Iris pigment epithelial cell (primary cell): ENCODE measurements at places on chromosomes 7 and 10.

GRCh38 chr10:530717-531116, 158.8 kb downstream of the DIP2C start:
- no peak for DNase-seq

DNA sequence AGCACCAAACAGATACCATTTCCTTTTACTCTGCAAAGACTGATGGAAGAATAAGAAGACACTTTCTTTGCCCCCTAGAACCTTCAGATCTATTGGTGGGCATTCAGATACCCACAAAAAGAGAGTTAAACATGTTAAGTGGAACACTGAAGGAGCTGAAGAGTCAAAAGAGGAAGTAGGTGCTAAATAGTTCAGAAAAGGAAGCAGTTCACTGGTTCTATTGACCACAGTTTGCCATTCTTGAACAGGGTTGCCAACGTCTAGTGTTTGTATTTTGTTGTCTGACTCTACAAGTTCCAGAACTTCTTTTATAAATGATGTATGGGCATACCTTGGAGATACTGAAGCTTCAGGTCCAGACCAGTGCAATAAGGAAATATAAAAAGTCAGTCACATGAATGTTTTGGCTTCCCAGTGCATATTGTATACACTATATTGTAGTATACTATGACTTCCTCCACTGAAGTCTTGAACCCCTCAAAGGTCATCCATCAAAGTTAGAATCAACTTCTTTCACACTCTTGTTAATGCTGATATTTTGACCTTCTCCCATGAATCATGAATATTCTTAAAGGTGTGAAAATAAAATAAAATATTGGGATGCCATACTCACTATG, 47.5 kb upstream of the AGR3 start:
- DNase-seq, result no peak

GRCh38 chr10:23556727-23557440, 118.0 kb downstream of the OTUD1 start:
- peak; percentile 64 for DNase-seq

- DNase-seq, result no peak
Observed at GRCh38 chr7:20305726-20306125, 25.0 kb upstream of the ITGB8 start.

DNA sequence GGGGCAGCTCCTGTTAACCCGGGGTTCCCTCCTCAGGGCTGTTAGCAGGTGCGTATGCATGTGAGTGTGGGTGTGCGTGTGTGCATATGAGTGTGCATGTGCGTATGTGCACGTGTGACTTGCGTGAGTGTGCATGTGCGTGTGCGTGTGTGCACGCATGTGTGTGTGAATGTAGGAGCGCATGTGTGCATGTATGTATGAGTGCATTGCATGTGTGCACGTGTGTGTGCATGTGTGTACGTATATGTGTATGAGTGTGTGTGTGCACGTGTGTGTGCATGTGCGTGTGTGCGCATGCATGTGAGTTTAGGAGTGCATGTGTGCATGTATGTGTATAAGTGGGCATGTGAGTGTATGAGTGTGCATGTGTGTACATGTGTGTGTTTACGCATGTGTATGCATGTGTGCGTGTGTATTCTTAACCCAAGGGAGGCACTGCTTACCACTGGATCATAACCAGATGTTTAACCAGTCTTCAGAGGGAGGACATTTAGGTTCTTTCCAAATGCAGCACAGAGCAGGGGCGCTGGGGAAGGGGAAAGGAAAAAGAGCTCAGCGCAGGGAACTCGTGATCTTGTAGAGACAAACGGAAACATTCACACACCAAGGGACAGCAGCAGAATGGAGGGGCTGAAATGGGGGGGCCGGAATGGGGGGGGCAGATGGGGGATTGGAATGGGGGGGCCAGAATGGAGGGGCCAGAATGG, 45.0 kb downstream of the PWWP2B start:
- no peak for DNase-seq

GRCh38 chr7:156848979-156849378, 44.0 kb downstream of the LMBR1 start:
- DNase-seq, result no peak

DNA sequence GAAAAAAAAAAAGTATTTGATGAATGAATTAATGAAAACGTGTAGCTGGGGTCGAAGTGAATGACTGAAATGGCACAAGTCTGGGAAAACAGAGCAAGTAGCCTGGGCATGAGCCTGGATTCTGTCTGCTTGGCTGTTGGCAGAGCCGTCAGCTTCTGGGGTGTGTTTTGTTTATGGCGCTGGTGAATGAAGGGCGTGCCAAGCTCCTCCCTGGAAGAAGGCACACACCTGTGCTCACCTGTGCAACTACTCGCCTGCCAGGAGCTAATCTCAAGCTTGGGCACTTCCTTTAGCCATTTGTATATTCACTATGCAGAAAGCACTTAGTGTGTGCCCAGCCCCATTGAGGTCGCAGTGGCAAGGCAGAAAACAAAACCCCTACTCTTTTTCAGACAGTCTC, 74.1 kb downstream of the GTF2IRD1 start:
- DNase-seq, result no peak

DNA sequence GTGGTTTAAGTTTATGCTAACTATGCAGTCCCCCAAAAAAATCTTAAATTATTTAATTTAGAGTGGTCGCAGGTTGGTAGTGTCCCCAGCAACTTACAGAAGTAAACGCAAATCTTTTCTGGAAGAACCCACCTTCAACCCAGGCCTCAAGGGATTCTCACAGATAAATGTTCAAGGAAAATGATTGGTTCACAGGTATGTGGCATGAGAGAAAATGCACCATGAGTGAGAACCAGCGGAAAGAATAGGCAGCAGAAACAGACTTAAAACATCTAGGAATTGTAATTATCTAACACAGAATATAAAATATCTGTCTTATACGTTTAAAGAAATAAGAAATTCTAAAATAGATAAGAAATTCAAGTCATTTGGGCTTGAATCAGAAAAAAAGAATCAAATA, 2.7 kb upstream of the CPA5 start:
- DNase-seq, result no peak

DNA sequence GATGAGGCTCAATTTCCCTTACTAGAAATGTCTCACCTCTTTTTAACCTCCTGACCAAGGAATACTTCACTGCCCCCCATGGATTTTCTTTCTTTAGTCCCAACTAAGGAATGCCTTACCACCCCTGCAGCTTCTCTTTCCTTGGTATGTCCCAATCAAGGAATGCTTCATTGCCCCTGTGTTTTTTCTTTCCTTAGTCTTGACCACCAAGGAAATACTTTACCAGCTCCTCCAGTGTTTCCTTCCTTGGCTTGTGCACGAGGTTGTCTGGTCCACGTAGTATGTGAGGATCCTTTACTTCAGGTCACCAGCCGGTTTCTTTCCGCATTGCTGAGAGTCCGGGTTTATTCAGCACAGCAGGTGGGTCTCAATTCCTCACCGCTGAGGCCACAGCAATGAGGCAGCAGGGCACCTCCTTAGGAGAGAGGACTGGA, 59.3 kb downstream of the CYP2C9 start:
- no peak for DNase-seq

GRCh38 chr10:5833814-5834213, 20.6 kb upstream of the GDI2 start:
- DNase-seq, result no peak

- DNase-seq, result no peak
Observed at GRCh38 chr10:100072514-100072913, 9.2 kb downstream of the CPN1 start.

GRCh38 chr7:46143949-46144917, 223.2 kb upstream of the IGFBP3 start:
- DNase-seq, result no peak

DNA sequence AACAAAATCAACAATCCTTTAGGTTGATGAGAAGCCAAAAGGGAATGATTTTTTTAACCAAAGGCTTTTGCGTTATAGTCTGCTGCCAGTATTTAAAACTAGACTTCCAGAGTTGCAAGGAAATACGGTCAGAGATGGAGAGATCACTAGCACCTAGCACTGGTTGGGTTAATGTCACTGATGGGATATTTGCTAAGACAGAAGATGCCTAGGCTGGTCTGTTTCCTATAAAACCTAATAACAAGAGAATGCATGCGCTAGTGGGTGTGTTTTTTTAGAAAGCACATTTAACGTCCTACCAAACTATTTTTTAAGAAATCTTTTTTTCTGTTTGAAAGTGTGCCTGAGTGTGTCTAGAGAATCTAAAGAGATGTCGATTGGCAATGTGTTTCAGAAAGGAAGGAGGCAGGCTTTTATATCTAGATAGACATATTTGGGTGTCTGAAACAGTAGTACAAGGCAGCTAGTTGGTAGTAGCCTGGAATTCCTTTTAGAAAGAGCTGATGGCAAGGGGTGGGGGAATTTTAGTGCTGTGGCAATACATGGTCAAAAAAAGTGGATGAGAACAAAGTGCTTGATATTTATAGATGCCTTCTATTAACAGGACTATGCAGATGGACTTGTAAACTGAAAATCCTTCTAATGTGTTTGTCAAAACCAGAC, 863 bp downstream of the CALD1 start:
- no peak for DNase-seq

GRCh38 chr10:84328418-84329195, at the start of gene CCSER2:
TSS of gene CCSER2 (plus strand) at chr10:84328589. CDS start at chr10:84371053, 42,464 bp downstream.
- DNase-seq, result no peak

DNA sequence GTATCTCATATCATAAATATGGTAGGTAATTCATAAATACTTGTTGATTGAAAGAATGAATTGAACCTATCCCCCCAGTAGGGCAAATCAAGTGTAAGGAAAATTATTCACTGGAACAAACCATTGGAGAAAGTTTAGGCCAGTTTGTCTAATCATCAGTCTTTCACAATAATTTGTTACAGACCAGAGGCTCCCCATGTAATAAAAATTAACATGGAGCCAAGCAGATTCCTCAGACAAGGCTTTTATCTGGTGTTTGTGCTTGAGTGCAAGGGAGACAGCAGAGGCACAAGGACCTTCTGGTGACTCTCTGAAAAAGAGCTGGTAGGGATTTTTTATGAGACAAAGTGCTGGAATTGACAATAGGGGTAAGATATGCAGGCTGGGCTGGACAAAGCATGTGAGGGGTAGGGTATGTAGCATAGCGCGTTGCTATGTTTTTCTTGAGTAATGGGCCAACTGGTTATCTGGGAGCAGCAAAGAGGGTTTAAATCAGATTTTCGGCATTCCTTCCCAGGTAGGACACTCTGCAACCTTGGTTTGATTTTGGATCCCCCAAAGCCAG, 7.8 kb upstream of the PANK1 start:
- no peak for DNase-seq

GRCh38 chr7:41590986-41591385, 111.9 kb downstream of the INHBA start:
- no peak for DNase-seq

GRCh38 chr10:46234431-46235060, 52.3 kb upstream of the ANTXRL start:
- DNase-seq, result no peak

DNA sequence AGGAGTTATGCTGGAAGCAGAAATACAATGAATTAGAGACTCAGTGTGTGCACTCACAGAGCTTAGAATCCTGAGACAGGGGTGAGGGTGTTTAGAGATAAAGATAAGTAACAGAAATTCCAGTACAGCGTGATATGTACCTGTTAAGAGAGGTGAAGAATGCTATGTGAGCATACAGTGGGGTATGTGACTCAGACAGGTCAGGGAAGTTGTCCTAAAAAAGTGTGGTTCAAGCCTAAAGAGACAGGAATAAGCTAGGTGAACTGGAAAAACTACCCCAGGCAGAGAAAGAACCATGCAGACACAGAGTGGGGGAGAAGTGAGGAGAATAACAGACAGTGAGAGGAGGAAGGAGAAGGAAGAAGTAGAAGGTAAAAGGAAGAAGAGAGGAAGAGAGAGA, 8.6 kb downstream of the SMIM30 start:
- DNase-seq, result no peak

GRCh38 chr7:46281071-46281470, 360.0 kb upstream of the IGFBP3 start:
- DNase-seq, result no peak
